ENCODE measurements at places on chromosomes 6 and 20. TPM values are rescaled to one million over a fixed set of nuclear protein-coding genes. Genes with fewer than 3 reads are reported as not detected.

The SLC35D3 gene
- not detected for polyA plus RNA-seq

The FAM162B gene
- not detected for polyA plus RNA-seq

The ZSCAN31 gene
- polyA plus RNA-seq: 5.3 TPM

The MCCD1 gene
- polyA plus RNA-seq: 0.09 TPM

DNA sequence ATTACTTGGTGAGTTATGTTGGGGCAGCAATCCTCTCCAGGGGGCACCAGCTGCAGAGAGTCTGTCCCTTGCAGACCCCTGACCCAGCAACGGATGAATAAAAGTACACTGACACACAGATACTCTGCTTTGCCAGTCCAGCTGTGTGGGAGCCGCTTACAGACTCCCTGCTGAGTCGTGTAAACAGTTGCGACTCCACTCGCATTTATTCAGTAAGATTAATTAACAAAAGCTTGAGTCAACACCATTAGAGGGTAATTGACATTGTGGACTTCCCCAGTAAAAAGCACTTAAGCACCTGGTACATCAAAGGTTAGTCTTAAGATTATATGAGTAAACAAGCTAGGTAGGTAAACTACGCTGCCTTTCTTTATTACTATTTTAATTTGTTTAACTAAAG, 92.0 kb upstream of the TMEM181 start:
- no peak for DNase-seq

DNA sequence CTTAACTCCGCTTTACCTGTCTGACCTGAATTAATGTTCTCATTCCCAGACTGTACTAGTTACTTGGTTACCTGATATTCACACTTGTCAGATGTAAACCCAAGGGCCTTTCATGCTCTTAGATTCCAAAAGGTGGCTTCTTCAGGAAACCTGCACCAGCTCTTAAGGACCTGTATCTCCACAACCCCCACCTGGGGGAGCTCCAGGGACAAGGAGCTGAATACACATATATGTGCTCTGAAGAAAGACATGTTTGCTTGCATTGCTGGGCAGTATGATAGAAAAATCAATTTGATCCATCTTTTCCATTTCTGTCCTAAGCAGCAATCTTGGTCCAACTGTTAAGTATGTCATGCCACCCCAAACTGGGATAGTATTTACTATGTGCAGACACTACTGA, 64.8 kb upstream of the POU3F2 start:
- DNase-seq: peak; percentile 24

DNA sequence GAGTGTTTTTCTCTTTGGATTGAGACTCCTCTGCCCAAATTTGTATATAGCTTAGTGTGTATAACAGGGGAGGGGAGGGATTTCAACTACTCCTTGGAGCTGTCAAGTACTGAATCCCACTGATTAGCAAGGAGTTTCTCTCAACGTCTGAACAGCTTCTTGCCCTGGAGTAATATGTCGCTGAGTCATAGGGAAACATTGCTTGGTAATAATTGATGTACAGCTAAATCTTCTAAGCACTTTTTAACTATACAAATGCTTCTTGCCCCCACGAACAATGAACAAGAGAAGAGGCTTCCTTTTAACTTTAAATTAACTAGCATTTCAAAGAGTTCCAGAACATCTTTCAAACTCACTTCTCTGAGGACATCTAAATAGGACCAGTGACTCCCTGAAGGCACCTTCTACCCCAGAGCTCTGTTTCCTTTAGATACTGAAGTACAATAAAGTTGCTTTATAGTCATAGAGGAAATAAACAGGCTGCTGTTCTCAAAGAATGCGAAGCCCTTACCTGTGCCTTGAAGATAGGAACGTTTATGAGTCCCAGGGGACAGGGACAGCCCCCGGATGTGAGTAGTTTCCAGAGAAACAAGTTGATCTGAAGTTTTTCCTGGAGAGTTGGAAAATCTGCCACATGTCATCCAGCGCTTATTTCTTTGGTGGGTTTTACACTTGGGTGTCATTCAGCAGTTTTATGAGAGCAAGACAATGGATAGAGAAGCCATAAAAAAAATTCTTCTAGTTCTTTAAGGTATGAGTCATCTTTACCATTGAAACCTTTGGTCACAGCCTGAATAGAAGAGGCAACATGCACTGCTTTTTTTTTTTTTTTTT, 462.5 kb upstream of the BTBD3 start:
- no peak for DNase-seq

GRCh38 chr6:4853782-4854511, 77.7 kb downstream of the CDYL start:
- peak; percentile 73 for DNase-seq

GRCh38 chr6:147642458-147642857, 134.0 kb downstream of the SAMD5 start:
- no peak for DNase-seq

GRCh38 chr20:2625062-2625461, 27.4 kb upstream of the NOP56 start:
- DNase-seq: no peak

DNA sequence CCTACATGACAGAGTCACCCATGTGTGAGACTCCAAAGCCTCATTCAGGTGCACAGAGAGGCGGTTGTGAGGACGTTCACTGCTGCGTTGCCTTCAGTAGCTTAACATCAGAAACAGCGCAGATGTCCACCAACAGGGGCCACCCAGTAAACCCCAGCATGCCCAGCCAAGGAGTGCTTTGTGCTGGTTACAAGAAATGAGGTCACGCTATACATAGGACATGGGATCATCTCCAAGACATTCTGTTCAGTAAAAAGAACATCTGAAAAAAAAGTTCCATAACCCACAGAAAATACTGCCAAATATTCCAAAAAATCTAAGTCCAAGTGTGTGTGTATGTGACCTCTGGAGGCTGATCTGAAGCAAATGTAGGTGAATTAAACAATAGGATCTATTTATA, 16.0 kb downstream of the SLC52A3 start:
- DNase-seq: no peak

- DNase-seq: no peak
Observed at GRCh38 chr20:53320701-53321100, 272.9 kb downstream of the ZNF217 start.

- DNase-seq: no peak
Observed at GRCh38 chr6:7650878-7651277, 60.9 kb downstream of the SNRNP48 start.

GRCh38 chr6:105587349-105588122, 184.7 kb upstream of the PREP start:
- DNase-seq: no peak

GRCh38 chr20:57092112-57092899, 174.1 kb downstream of the BMP7 start:
- DNase-seq: peak; percentile 48

- peak; percentile 87 for DNase-seq
Observed at GRCh38 chr6:24357336-24358218, at the start of gene DCDC2. TSS of gene DCDC2 (minus strand) at chr6:24358059. CDS start at chr6:24357750, 309 bp downstream.

Measured in HepG2 (cell line).